Amniotic epithelial cell (primary cell): ENCODE measurements at places on chromosomes 2 and 18.

GRCh38 chr18:9094307-9095226 lies 7.9 kb upstream of the NDUFV2 start:
- DNase-seq: peak; percentile 80

DNA sequence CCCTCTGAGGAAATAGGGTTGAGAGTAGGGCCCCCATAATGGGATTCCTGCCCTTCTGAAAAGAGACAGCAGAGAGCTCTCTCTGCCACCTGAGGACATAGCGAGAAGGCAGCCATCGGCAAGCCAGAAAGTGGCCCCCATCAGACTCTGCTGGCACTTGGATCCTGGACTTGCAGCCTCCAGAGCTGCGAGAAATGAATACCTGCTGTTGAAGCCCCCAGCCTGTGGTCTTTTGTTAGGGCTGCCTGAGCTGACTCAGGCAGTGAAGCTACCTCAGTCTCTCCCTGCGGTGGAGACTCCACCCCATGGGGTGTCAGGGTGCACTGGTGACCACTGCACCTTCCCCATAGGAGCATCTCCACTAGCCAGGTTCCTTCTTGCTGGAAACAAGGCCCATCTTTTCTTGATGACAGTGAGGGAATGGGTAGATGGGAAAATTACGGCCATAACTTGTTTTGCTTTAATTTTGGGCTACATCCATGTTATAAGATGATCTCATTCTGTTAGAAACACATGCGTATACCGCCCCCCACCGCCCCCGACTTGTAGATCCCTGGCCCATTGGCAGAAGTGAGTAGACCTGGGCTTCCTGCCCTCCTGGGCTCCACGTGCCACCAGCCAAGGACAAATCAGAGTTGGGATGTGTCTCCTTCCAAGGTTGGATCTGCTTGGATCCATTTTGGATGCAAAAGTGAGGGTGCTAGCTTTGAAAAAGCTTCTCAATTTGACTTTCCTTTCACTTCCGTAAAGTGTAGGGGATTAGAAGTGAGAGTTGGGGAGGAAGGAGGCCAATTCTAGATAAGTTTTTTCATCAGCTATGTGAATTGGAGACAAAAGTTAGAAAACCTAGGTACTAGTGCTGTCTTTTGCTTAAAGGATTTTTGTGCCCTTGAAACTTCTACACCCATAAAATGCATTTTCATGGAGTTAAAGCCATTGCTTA lies 42.9 kb downstream of the NCK2 start:
- no peak for DNase-seq

- DNase-seq: no peak
These were observed 292.1 kb downstream of the SLC4A3 start for GRCh38 chr2:219919506-219919905.

GRCh38 chr2:1701020-1701419 lies 43.3 kb downstream of the PXDN start:
- no peak for DNase-seq

GRCh38 chr2:61726456-61727209 lies 127.2 kb downstream of the FAM161A start:
- peak; percentile 37 for DNase-seq

GRCh38 chr18:63410792-63411191 lies 11.5 kb downstream of the VPS4B start:
- DNase-seq: peak; percentile 79

DNA sequence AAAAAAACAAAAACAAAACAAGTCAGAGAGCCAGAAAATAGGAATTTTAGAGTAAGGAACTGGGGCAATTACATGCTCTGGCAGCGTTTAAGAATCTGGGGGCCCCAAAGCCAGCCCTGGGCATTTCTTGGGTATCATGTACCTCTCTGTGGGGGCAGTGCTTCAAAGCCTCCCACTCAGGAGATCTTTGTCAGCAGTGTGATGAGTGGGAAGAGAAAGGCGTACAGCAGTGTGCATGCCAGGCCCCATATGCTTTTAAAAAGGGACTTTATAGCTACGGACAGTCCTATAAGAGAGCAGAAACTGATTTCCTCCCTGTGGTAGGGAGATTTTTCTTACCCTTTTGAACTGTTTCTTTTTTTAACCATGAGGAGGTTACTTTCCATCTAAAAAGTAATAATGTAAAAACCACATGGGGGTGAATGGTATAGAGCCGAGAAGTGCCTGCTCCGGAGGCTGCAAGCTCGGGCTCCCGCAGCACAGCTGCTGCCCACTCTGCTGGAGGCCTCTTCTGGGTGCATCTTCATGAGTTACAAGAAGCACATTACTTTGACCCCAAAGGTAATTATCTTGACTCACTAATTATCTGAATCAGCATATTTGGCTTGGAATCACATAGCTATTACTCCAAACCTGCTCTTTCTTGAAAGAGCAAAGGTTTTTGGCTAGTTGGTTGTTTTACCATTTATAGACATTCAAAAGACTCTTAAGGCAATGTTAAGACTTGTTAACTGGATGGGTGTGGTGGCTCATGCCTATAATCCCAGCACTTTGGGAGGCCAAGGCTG lies 46.4 kb downstream of the PROC start:
- DNase-seq: no peak

DNA sequence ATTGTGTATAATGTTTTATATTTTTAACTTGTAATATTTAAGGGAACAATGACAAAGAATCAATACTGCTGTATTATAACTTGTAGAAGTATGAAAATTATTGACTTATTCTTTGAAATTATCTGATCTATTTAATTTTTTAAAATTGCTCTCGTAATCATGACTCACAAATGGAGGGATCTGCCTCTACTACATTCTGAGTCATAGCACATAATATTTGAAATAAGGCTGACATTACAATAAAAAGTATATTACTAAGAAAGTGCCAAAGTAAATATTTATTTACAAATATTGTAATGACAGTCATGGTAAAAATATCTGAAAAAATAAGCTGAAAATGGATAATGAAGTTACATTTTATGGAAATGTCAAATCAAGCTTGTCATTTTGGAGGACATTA lies 1144.6 kb upstream of the CDH2 start:
- no peak for DNase-seq

DNA sequence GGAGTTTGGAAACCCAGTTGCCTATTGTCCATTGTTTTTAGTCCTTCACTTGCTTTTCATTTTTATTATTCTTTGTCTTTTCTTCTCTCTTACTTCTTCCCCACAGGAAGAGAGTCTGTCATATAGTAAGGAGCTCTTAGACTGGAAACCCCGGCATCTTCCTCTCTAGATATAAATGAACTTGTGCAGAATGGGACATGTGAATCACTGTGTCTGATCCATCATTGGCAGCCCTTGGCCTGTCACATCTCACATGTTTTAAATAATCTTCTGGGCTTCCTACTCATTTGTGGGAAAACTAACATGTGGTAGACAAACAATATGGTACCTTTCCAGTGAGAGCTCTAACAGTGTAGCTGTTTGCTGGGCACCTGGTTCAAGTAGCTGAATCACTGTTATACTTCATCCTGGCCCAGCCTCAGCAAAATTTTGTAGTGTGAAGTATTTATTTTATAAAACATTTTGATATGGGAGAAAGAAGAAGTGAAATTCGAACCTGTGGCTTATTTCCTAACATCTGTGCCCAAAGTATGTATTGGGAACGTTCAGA lies 112.8 kb downstream of the PHLPP1 start:
- peak; percentile 25 for DNase-seq

- no peak for DNase-seq
These were observed 18.7 kb upstream of the ODC1 start for GRCh38 chr2:10466801-10467200.

DNA sequence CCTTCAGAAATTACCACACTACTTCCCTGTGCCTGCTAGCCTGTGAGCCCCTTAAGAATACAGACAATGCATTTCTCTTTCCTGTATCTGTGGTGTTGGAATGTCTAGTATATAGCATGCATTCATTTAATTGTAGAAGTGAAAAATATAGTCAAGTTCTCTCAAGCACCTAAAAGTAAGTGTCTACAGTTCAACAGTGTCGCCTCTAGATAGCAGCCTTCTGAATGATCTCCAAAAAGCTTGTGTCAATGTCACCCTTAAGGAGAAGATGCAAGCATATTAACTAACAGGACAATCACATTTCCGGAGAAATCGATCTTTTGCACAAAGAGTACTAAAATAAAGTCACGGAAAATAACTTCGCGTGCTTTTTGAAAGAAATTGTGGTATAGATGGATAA lies 27.5 kb upstream of the DSG3 start:
- DNase-seq: no peak

DNA sequence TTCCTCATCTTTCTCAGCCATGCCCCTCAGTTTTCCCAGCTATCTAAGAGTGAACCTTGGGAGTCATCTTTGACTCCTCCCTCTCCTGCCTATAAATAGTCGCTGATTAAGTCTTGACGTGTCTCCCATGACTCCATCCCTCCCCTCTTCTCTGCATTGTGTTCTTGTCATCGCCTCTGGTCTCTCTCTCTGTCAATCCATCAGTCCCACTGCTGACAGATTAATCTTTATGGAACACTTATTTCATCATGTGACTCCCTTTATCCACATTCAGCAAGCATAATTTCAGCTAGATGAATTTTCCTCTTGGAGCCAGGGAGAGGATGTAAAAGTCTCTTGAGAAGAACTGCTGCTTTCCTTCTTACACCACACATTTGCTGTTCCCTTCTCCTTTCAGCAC lies 9.4 kb downstream of the ADAM23 start:
- peak; percentile 41 for DNase-seq

- DNase-seq: no peak
These were observed 63.7 kb upstream of the FANCL start for GRCh38 chr2:58304843-58305242.

DNA sequence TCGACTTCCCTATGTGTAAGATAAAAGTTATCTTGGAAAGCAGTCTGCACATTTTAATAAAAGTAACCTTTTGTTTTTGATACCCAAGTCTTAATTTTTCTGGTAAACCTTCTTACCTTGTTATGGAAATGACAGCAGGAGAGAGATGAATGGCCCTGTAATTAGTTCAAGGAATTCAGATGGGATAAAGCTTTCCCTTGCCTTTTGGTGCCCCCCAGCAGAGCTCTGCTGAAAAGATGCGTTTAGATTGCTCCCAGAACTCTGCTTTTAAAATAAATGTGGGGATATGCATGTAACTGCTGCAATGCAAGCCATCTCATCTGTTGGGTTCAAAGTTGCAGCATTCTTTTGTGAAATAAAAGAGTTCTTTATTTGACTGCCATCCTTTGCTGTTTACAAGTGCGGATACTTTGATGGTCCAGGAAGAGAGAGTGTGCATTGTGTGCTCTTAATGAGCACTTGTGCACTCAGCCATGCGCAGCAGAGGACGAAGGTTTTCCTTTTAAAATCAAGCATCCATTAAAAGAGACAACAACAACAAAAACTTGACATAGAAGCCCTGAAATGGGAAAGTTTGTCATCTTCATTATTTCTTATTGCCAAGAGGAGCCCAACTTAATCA lies 176.7 kb upstream of the ST6GAL2 start:
- no peak for DNase-seq

DNA sequence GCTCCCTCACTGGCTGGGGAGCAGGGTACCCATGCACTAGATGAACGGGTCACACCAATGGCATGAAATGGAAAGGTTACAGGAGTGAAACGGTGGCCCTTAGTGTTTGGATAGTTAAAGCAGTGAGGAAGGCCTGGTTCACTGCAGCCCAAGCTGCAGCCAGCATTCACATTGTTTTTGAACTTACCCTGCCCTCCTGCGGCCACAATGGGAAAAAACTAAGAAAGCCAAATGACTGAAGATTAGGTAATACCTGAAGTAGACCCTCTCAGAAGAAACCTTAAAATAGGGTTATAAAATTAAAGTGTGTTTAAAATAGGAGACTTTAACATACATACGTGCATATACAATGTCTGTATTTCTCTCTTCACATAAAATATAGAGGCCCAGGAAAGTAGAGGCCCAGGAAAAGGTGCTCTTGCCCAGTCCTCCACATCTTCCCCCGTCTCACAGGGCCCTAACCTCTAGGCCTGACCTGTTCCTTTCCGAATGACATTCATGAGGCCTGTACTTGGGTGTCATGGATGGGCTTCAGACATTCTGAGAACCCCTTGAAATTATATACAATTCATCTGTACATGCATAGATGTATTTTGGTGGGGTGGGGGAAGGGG lies 33.3 kb downstream of the DOK1 start:
- peak; percentile 66 for DNase-seq
